Left kidney (tissue), 8 donors: ENCODE measurements at places on chromosomes 13 and 19.
A peak's percentile ranks its signal among the peaks of the same experiment; 100 is the strongest.

- no peak for DNase-seq
Observed at GRCh38 chr13:24683351-24683750, 3.1 kb downstream of the ATP12A start.

GRCh38 chr13:111976474-111977178 is 90.3 kb upstream of the SOX1 start:
- no peak for DNase-seq

DNA sequence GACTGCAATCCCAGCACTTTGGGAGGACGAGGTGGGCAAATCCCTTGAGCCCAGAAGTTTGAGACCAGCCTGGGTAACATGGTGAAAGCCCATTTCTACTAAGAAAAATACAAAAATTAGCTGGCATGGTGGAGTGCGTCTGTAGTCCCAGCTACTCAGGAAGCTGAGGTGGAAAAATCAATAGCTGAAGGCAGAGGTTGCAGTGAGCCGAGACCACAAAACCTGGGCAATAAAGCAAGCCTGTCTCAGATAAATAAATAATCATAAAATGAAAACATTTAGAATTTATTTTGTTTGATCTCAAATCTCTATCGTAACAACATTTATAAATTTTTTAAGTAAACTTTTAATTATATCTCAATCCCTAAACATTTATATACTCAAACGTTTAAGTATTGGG is 36.6 kb downstream of the USP12 start:
- no peak for DNase-seq

DNA sequence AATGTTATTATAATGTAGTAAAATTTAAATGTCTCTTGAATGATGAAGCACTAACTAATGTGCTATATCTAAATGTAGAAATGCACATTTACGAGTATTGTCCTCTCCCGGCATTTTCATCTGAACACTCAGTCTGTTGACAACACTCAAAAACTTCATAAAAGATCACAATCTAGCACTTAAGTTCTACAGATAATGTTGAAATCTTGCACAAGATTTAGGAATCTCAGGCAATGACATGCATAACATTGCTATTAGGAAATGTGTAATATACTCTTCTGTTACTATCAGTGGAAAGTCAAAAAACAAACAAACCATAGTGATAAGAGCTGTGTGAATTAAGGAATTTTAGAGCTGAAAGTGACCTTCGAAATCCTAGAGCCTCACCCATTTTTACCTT is 37.5 kb upstream of the XPO4 start:
- no peak for DNase-seq

GRCh38 chr19:5969476-5969875 is 8.5 kb downstream of the RANBP3 start:
- DNase-seq: no peak

GRCh38 chr19:8580710-8581281 is 3.6 kb upstream of the MYO1F start:
- DNase-seq: peak; percentile 77
